ENCODE measurements at places on chromosomes 6 and 20.

- DNase-seq, result no peak
These were observed 60.7 kb upstream of the LAMA2 start for GRCh38 chr6:128822271-128822670.

GRCh38 chr6:18536591-18537055 lies 149.5 kb downstream of the RNF144B start:
- DNase-seq, result no peak

GRCh38 chr6:158999154-158999665 lies 792 bp downstream of the RSPH3 start:
- no peak for DNase-seq

- DNase-seq, result no peak
These were observed 86.5 kb upstream of the MYL9 start for GRCh38 chr20:36454698-36455427.

DNA sequence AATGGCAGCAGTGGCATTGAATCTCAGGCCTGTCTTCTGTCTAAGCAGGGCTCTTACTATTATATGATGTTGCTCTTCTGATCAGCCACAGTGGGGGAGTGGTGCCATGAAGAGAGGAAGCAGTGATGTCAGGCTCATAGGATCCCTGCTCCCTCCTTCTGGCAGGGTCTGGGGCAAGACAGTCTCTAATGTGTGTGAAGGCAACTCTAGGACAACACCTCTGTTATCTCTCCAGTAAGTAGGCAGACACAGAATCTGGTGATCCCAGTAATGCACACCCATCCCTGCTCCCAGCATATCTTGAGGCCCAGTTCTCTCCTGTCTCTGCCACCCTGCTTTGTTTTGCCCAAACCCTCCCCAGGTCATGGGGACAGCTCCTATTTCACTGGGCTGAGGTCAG lies 8.8 kb downstream of the C20orf202 start:
- no peak for DNase-seq

- no peak for DNase-seq
These were observed 123.0 kb downstream of the GRM4 start for GRCh38 chr6:34022873-34023255.

DNA sequence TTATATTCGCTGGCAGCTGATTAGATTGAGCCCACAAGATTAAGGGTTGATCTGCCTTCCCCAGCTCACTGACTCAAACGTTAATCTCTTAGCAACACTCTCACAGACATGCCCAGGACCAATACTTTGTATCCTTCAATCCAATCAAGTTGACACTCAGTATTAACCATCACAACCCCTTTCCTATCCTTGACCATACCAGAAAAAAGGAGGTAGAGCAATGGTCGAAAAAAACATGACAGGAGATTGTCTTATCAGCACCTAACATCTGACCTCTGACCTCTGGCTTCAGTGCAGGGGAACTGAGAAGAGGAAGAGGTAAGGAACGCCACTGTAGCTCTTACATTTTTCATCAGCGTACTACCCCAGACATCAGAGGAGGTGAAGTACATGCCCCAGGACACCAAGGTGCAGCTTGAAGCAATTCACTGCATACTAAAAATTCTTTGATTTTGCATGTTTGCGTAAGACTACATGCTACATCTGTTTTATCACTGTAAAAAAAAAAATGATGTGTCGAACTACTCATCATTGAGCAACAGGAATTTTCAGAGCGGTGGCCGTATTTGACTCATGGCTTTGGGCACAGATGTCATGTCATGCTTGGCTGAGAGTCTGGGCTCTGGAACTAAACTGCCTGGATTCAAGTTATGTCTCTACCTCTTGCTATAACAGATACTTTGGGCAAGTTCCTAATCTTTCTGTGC lies 188.0 kb upstream of the TAB2 start:
- no peak for DNase-seq

DNA sequence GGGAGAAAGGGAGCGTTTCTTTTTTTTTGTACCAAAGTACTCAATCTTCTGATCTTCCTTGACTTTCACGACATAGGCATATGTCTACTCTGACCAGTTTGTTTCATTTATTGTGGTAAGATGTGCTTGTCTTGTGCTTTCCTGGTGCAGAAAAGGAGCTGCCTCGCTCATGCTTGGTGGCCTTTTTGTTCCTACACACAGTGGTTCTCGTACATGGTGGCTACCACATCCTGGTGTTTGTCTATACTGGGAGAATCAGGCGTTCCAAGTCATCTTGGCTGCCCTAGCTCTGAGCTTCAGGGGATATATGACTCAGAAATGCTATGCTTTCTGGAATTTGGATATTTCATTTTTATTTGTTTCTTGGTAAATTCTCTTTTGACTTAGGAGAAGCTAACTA lies 31.8 kb downstream of the MYB start:
- no peak for DNase-seq

- DNase-seq, result no peak
These were observed 531.9 kb upstream of the MAN1A1 start for GRCh38 chr6:119881416-119881815.

GRCh38 chr20:2390951-2391675 lies 10.4 kb downstream of the TGM6 start:
- no peak for DNase-seq

DNA sequence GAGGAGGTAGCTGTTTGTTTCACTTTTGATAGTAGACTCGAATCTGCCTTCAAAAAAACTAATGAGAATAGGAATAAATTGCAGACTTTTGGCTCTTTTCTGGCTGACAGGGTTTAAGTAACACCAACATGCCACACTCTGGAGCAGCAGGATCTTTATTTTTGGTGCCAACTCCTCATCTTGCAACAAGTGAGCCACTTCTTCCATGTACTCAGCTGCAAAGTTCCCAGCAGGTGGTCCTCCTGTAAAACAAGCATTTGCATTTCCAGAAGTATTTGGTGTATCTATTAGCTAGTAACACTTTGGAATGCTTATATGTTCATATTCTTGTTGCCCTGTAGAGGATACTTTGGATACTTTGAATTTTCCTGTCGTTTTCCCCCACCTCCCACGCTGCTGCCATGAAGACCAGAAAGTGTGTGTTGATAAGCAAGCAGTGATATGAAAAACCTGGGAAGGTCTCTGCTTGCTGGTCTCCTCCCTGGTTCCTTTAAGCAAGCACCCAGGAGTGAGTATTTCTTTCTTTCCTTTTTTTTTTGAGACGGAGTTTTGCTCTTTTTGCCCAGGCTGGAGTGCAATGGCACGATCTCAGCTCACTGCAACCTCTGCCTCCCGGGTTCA lies 1.0 kb downstream of the ARMH2 start:
- DNase-seq, result no peak

GRCh38 chr20:2316847-2317495 lies 21.2 kb downstream of the TGM3 start:
- no peak for DNase-seq

GRCh38 chr6:978937-979685 lies 286.2 kb upstream of the EXOC2 start:
- no peak for DNase-seq

GRCh38 chr20:11906626-11907480 lies 10.8 kb upstream of the BTBD3 start:
- no peak for DNase-seq
